WTC11 (cell line): ENCODE measurements at places on chromosomes 1 and 21. TPM values are rescaled to one million over a fixed set of nuclear protein-coding genes. Genes with fewer than 3 reads are reported as not detected.

GRCh38 chr21:39712976-39713375, 32.0 kb upstream of the IGSF5 start:
- H3K4me1 ChIP-seq = peaks cover 31% of the 10 kb centered on the region
- no peaks in the 10 kb centered on the region; the same call in 1 of the 2 replicates for H3K27me3 ChIP-seq
- peaks cover 40% of the 10 kb centered on the region for H3K36me3 ChIP-seq
- no peak overlapping the region for H3K4me3 ChIP-seq
- H3K27ac ChIP-seq = peak overlapping the region; percentile 76; the same call in 1 of the 2 replicates

- H3K4me1 ChIP-seq = no peaks in the 10 kb centered on the region
- H3K36me3 ChIP-seq = no peaks in the 10 kb centered on the region
- no peak for DNase-seq
Measured at GRCh38 chr21:16376673-16377072, 646.9 kb downstream of the USP25 start.

DNA sequence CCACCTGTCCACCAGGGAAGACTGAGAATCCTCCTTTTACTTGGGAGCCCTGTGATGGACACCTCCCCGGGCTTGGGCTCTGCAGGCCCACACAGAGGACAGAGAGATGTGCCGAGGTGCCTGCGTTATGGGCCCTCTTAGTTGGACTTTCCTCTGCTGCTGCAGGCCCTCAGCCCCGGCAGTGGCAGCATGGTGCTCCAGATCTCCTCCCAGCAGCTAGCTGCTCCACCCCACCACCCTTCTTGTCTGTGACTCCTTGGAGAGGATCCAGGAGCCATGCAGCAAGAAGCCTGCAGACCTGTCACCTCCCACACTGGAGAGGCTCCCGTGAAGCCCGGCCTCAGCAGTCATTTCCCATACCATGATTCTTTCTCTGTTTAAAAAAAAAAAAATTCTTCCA, 27.4 kb downstream of the PHGDH start:
- H3K36me3 ChIP-seq = peaks cover 78% of the 10 kb centered on the region
- no peak overlapping the region for H3K27ac ChIP-seq
- no peaks in the 10 kb centered on the region for H3K27me3 ChIP-seq
- H3K4me3 ChIP-seq = no peak overlapping the region
- no peak for DNase-seq
- peaks cover under 1% of the 10 kb centered on the region for H3K4me1 ChIP-seq

- peaks cover 4% of the 10 kb centered on the region for H3K27me3 ChIP-seq
- H3K4me3 ChIP-seq = no peak overlapping the region
- H3K4me1 ChIP-seq = 0 out of 2 replicates have a peak, but pooled peaks cover 4% of the 10 kb centered on the region
- H3K27ac ChIP-seq = no peak overlapping the region
Measured at GRCh38 chr1:93964777-93965200, 55.6 kb upstream of the GCLM start.

DNA sequence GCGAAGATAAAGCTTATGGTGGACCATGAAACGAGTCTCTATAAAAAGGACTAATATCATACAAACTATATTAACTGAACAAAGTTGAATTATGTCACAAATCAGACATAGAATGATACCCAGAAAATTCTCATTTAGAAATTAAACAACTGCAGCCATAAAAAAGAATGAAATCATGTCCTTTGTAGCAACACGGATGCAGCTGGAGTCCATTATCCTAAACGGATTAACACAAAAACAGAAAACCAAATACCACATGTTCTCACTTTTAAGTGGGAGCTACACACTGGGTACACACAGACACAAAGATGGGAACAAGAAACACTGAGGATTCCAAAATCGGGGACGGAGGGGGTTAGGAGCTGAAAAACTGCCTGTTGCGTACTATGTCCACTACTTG, 11.5 kb downstream of the COP1 start:
- no peak for DNase-seq
- H3K36me3 ChIP-seq = no peaks in the 10 kb centered on the region
- no peak overlapping the region for H3K4me3 ChIP-seq
- no peak overlapping the region for H3K27ac ChIP-seq
- no peaks in the 10 kb centered on the region for H3K27me3 ChIP-seq

- H3K4me1 ChIP-seq = peaks cover 15% of the 10 kb centered on the region
- no peak overlapping the region for H3K27ac ChIP-seq
- H3K27me3 ChIP-seq = peaks cover 4% of the 10 kb centered on the region
- no peaks in the 10 kb centered on the region for H3K36me3 ChIP-seq
Measured at GRCh38 chr1:44377925-44378784, 23.1 kb upstream of the ERI3 start.

GRCh38 chr1:78519446-78519845, 28.7 kb downstream of the PTGFR start:
- no peak overlapping the region for H3K4me3 ChIP-seq
- no peak for DNase-seq
- H3K27ac ChIP-seq = no peak overlapping the region

DNA sequence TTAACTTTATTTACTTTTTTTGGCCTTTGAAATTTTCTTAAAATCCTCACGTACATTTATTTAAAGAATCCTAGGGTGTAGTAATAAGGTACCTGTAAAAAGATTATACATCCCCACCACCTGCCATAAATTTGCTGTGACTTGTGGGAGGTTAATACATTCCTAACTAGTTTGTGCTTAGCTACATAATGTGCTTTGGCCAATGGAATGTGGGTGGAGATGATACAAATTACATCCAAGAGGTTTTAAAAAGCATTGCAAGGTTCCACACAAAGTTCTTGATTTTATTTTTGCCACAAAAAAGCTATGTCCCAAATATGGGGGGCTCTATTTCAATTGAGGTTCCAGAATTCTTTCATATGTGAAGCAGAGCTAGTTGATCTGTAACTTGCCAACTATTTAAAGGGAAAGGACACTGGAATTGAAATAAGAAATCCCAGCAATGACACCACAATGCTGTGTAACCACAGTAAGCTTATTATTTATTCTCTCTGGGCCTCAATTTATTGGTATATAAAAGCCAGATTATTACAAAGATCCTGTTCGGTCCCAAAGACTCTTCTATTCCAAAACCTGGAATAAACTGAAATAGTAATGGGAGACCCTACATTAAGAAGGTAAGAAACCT, 15.7 kb downstream of the ASPM start:
- peaks cover 17% of the 10 kb centered on the region for H3K4me1 ChIP-seq
- peaks cover 45% of the 10 kb centered on the region for H3K36me3 ChIP-seq
- H3K4me3 ChIP-seq = no peak overlapping the region
- no peak overlapping the region for H3K27ac ChIP-seq

GRCh38 chr1:178500936-178501554, 4.3 kb upstream of the CLEC20A start:
- peak; percentile 41 for DNase-seq
- H3K27me3 ChIP-seq = no peaks in the 10 kb centered on the region
- H3K4me3 ChIP-seq = no peak overlapping the region
- peaks cover 13% of the 10 kb centered on the region for H3K4me1 ChIP-seq
- H3K27ac ChIP-seq = no peak overlapping the region

GRCh38 chr1:3688356-3689137, 36.2 kb downstream of the TP73 start:
- peaks cover 18% of the 10 kb centered on the region for H3K4me1 ChIP-seq
- H3K4me3 ChIP-seq = no peak overlapping the region
- no peaks in the 10 kb centered on the region; the same call in 1 of the 2 replicates for H3K27me3 ChIP-seq
- no peak for DNase-seq

DNA sequence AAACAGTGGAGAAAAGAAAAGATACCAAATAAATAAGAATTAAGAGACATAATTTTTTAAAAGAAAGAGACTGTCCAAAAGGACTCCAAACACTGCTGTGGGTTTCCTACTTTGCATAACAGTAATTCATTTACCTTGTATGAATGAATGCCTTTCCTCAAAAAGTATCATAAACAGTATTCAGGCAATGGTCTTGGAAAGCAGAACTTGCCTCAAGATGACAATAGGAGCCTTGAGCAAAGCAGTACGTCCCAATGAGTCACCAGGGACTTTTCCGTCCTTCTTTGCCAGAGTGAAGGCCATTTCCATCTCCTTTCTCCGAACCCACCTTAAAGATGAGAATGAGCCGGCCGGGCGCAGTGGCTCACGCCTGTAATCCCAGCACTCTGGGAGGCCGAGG, 186.4 kb downstream of the ZBTB18 start:
- H3K4me3 ChIP-seq = no peak overlapping the region
- H3K27me3 ChIP-seq = no peaks in the 10 kb centered on the region
- no peaks in the 10 kb centered on the region for H3K36me3 ChIP-seq
- no peak for DNase-seq
- H3K4me1 ChIP-seq = peaks cover 13% of the 10 kb centered on the region

DNA sequence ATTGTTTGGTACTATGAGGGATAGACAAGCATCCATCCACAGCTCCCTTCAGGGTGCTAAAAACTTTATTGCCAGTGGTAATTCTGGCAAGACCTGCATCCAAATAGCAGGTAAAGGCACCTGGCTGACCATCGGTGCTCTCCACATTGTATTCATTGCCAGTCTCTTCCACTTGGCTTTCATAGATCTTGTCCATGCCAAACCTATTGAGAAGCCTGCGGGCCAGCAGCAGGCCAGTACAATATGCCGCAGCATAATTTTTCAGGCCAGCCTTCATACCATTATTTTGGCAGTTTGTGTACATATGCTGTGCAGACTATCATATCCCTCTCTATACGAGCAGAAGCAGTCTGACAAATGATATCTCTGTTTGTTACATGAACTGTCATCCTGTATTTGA, 70.2 kb downstream of the SWT1 start:
- no peaks in the 10 kb centered on the region for H3K27me3 ChIP-seq
- H3K4me3 ChIP-seq = no peak overlapping the region
- H3K27ac ChIP-seq = no peak overlapping the region
- peaks cover 18% of the 10 kb centered on the region for H3K36me3 ChIP-seq
- H3K4me1 ChIP-seq = no peaks in the 10 kb centered on the region

DNA sequence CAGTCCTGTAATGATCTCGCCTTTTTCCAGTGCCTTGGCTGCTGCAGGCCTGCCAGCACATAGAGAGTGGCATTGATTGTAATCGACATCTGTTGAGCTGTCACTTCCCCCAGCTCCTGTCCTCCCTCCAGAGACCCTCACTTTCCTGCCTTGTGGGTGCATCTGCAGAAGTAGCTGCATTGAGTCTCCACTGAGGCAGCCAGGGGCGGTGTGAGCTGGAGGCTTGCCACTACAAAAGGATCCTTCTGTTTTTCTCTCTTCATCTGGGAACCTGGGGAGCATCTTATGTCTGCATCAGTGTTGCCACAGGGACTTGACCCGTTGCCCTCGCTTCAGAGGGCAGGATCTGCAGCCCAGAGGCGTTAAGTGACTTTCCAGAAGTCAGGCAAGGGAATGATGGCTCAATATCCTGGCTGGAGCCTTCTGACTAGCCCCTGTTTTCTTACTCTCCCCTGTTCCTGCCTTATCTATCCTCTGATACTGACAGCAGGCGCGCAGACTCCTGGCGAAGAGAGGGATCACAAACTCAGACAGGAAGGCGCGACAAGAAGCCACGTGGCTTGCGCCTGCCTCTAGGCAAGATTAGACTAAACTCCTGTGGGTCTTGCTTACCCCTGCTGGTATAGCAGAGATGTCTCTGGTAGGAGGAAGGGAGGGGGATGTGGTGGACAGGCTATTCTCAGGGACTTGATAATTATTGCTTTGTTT, 13.3 kb upstream of the FMOD start:
- no peak overlapping the region for H3K27ac ChIP-seq
- no peak overlapping the region for H3K4me3 ChIP-seq
- H3K36me3 ChIP-seq = no peaks in the 10 kb centered on the region
- peaks cover 10% of the 10 kb centered on the region for H3K27me3 ChIP-seq
- no peak for DNase-seq

DNA sequence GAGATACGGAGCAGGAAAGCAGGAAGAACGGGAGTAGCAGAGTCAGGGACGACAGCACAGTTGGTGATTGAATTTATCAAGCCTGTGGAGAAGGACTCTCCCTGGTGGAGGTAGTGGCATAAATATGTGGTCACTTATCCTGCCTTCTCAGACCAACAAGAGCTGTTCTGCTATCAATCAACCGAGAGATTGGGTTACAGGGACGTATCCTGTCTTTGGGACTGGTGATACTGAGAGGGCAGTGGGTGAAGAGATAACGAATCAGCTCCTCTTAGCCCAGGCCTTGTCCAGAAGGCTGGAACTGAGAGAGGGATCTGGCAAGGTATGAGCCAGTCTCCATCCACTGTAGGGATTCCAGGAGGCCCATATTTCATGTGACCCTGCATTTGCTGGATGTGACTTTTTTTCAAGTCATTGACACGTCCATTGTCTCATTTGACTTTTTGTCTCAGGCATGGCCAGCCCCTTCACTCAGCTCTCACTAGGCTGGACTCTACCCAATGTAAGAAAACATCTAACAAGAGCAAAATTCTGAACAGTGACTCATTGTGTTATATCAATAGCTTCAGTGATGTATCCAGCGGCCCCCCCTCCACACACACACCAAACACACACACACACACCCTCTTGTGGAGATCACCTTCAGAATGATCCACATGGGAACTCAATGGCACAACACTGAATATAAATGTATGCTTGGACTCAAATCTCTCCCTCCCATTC, 11.3 kb downstream of the C1orf116 start:
- peaks cover 17% of the 10 kb centered on the region for H3K4me1 ChIP-seq
- H3K36me3 ChIP-seq = no peaks in the 10 kb centered on the region; the same call in 1 of the 2 replicates
- H3K27me3 ChIP-seq = no peaks in the 10 kb centered on the region
- H3K4me3 ChIP-seq = no peak overlapping the region
- no peak overlapping the region for H3K27ac ChIP-seq
- DNase-seq = no peak

- no peaks in the 10 kb centered on the region for H3K4me1 ChIP-seq
- H3K36me3 ChIP-seq = peaks cover 61% of the 10 kb centered on the region
- H3K27me3 ChIP-seq = peaks cover 9% of the 10 kb centered on the region
- no peak for DNase-seq
- no peak overlapping the region for H3K27ac ChIP-seq
Measured at GRCh38 chr1:4775506-4775905, 121.1 kb downstream of the AJAP1 start.

GRCh38 chr1:3373175-3373574, 81.3 kb upstream of the ARHGEF16 start:
- no peak for DNase-seq
- H3K36me3 ChIP-seq = no peaks in the 10 kb centered on the region
- no peak overlapping the region for H3K27ac ChIP-seq
- H3K27me3 ChIP-seq = no peaks in the 10 kb centered on the region

The POLR3C gene
- 20.2 to 24.9 TPM (median 22.7 TPM) in 3 replicates for total RNA-seq

The SLFNL1 gene
- total RNA-seq = 0.05 TPM in 1 of 3 replicates, not detected in the others

The F13B gene
- total RNA-seq = not detected in 3 replicates

The EFNA1 gene
- total RNA-seq = 6.0 to 7.3 TPM (median 6.5 TPM) in 3 replicates

The ASCL5 gene
- total RNA-seq = 0.18 to 0.53 TPM (median 0.31 TPM) in 3 replicates

The SPRR2A gene
- not detected in 3 replicates for total RNA-seq

The ANKRD65 gene
- 1.6 to 2.8 TPM (median 1.9 TPM) in 3 replicates for total RNA-seq

The RAVER2 gene
- total RNA-seq = 18.8 to 20.3 TPM (median 20.1 TPM) in 3 replicates
